ENCODE measurements at places on chromosomes 2 and 18. TPM values are rescaled to one million over a fixed set of nuclear protein-coding genes. Genes with fewer than 3 reads are reported as not detected.

Gene LIPG
- polyA plus RNA-seq = 8.4 TPM

Gene ST8SIA3
- 0.18 TPM for polyA plus RNA-seq

Gene CCDC141
- polyA plus RNA-seq = 2.3 TPM

Gene PTH2R
- polyA plus RNA-seq = not detected

Gene GPR75
- 3.3 TPM for polyA plus RNA-seq

Gene UGT1A10
- not detected for polyA plus RNA-seq

Gene GREB1L
- polyA plus RNA-seq = 0.91 TPM

Gene ATP6V1C2
- polyA plus RNA-seq = 3.2 TPM

Gene REG1B
- polyA plus RNA-seq = not detected

Gene ELOA2
- polyA plus RNA-seq = not detected

Gene PID1
- 26.4 TPM for polyA plus RNA-seq

Gene ALKAL2
- polyA plus RNA-seq = 9.1 TPM

Gene LYG2
- polyA plus RNA-seq = 0.69 TPM

Gene ST8SIA5
- 0.05 TPM for polyA plus RNA-seq

Gene SLC5A7
- polyA plus RNA-seq = 0.10 TPM

Data from right lung (tissue), 10 donors.